ENCODE measurements at places on chromosomes 16 and 17.
A peak's percentile ranks its signal among the peaks of the same experiment; 100 is the strongest.

DNA sequence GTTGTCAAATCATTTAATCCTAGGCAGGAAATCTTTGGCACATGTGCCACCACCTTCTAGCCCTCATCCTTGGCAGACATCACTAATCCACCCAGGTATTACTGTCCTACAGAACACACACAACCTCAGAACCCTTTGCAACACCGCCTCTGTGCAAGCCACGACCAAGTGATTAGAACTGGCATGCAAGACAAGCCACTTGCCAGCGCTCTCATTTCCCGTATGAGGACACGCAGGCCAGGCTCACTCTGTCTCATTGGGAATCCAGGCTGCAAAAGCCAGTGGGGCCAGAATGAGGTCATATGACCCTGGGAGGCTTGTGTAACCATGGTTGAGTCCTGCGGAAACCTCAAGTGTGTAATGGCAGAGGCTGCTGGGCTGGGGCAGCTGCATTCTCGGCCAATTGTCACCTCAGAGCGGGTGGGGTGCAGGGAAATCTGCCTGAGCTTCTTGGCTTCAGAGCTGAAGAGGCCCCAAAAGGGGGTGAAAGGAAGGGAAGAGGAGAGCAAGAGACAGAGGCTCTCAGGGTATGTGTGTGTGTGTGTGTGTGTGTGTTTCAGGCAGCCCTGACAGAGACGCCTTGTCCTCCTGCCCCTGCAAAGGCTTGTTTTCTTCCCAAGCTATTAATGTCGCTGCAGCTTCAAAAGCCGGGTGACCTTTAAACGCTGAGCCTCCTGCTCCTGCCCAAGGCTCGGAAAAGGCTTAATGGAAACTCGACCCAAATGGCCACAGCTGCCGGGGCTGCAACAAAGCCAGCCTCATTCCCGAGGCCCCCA lies 43.2 kb upstream of the MRPS23 start:
- DNase-seq = peak; percentile 94

DNA sequence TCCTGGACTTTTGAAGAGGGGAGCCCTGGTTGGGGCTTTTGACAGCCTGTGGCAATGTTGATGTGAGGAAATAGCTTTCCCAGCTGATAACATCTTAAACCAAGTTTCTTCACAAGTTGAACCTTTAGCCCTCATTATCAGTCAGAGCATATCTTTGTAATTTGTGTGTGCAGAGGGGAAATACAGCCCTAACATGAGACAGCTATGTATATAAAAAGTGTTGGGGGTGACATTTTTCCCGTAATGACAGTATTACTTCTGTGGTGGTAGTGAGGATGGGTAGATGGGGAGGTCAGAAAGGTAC lies 221.1 kb downstream of the FTO start:
- DNase-seq = no peak

DNA sequence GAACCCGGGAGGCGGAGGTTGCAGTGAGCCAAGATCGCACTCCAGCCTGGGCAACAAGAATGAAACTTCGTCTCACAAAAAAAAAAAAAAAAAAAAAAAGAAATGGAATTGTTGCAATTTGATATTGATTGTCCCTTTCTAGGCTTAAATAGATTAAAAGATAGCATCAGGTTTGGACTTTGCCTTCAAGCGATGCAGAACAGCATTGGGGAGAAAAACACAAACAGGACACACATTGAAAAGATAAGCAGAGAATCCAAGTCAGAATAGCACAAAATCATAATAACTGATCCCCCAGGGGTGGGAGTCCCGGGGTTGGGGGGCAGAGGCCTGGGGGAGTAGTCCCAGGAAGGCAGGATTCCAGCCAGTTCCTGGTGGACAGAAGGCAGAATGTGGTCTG lies 3.9 kb upstream of the CREBBP start:
- no peak for DNase-seq

DNA sequence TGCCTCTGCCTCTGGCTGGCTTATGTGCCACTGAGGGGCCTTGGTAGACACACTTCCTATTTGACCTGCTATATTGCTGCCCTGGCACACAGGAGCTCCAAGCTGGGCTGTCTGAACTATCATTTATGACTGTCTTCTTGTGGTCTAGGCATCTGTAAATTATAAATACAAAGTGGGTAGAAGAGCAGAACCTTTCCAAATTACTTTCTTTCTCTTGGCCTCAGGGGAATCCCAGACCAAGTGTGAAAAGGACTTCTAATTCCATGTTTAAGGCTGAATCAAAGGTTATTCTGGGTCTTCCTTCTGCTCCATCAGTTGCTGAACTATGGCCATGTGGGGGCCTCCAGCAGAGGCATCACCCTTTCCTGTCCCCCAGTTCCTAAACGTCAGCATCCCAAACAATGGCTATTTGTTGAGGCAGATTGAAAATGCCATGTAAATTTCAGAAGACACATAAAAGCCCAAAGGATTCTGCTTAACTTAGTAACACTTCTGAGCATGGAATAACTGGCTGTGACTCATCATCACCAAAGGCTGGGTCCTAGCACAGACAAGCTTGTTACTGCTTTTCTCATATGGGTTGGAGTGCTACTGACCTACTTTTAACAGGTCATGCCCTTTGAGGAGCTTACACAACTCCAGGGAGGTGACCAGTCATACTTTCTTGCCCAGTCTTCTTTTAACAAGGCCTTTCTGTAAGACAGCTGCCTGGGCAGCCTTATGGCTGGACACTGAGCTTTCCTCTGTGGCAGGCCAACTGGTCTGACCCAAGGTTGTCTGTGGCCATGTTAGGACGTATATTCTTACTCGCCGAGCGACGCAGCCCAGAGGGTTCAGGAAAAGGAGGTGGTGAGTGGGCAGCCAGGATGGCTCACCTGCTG lies 154.8 kb downstream of the VPS53 start:
- DNase-seq = peak; percentile 52

DNA sequence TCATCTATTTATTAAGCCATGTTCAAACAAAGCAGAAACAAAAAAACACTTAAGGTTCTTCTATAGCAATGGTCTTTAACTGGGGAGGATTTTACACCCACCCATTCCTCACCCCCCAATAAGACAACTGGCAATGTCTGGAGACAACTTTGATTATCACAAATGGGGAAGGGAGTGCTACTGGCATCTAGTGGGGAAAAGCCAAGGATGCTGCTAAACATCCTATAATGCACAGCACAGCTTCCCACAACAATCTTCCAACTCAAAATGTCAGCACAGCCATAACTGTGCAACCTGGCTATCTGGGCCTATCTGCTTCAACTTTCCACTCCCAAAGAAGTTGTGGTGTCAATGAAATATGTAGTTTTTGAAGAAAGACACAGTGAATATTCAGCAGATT lies 1044.4 kb downstream of the CDH8 start:
- DNase-seq = no peak

- DNase-seq = no peak
Measured at GRCh38 chr16:8667492-8667891, 6.9 kb upstream of the ABAT start.

GRCh38 chr17:15930426-15930825 lies 14.5 kb upstream of the ADORA2B start:
- DNase-seq = no peak

- DNase-seq = no peak
Measured at GRCh38 chr17:21072745-21073197, 30.0 kb upstream of the USP22 start.

DNA sequence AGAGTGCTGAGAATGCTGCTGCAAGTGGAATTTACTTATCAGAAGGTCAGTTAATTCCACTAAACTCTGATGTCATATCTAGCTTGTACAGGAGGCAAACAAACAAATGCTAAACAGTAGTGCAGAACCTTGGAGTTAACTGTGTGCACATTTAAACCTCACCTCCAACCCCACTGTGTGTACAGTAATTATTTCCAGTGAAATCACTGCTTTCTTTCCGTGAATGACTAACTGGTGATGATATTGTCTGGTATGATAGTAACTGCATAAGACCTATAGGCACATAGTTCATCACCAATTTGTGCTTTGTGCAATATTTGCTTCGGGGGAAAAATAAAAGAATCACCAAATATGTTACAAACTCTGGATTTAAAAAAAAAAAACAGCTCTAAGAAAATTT lies 492.5 kb upstream of the HSBP1 start:
- DNase-seq = no peak

- no peak for DNase-seq
Measured at GRCh38 chr16:61148930-61149329, 887.3 kb downstream of the CDH8 start.

DNA sequence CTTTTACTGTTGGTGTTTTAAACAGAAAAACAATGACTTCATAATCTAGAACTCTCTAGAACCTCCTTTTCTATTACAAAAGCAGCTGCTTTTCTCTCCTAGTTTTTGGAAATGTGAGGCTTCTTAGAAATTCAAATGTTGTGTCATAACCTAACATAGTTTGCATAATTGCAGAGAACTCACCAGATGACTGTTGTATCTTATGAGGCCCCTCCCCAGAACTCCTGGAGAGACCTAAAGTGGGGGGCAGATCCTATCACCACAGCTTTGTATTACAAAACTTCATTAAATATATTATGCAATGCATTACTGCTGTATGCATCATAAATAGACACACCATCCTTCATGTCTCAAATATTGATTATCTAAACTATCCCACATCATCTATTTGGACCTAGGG lies 538.7 kb upstream of the HSBP1 start:
- DNase-seq = no peak

GRCh38 chr16:87818533-87819161 lies 50.7 kb downstream of the SLC7A5 start:
- DNase-seq = no peak

DNA sequence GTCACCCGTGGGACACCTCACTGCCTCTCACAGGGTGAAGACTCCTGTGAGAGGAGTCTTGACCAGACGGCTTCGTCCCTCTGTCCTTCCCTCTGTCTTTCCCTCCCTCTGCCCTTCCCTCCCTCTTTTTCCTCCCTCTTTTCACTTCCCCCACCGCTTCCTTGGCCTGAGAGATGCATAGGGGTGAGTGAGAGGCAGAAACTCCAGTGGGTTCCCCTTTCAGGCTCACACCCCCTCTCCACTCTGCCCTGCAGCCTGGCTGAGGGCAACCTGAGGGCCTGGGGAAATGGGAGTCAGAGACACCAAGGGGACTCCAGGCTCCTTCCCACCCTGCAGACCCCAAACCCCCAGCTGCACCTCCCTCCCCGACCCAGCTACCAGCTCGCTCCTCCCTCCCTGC lies 14.6 kb upstream of the KRT17 start:
- no peak for DNase-seq

DNA sequence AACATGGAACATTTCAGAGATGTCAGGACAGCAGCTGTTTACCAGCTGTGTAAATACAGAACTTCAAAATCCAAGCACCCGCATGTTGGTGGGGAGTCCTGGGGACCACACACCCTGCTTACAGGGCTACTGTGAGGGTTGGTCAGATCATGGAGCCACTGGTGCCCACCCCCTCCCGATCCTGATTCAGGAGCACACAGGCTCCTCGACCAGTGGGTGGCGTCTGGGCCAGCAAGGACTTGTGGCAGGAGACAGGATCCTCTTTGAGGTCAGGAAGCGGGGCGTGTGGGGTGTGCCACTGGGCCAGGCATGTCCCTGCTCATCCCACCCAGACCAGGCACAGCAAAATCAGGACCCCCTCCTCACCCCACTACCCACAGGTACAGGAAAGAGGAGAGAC lies 83.6 kb downstream of the SDK2 start:
- DNase-seq = no peak

- DNase-seq = peak; percentile 71
Measured at GRCh38 chr17:76240461-76241203, at the start of gene RNF157. RNF157 (minus strand) TSS chr17:76240493; CDS start chr17:76240240, 253 bp downstream.

GRCh38 chr17:29837531-29837930 lies 92.5 kb downstream of the SSH2 start:
- DNase-seq = no peak

GRCh38 chr17:17714261-17714866 lies 33.1 kb downstream of the RAI1 start:
- DNase-seq = no peak

GRCh38 chr16:80931801-80932707 lies 74.6 kb downstream of the CMC2 start:
- DNase-seq = peak; percentile 67

DNA sequence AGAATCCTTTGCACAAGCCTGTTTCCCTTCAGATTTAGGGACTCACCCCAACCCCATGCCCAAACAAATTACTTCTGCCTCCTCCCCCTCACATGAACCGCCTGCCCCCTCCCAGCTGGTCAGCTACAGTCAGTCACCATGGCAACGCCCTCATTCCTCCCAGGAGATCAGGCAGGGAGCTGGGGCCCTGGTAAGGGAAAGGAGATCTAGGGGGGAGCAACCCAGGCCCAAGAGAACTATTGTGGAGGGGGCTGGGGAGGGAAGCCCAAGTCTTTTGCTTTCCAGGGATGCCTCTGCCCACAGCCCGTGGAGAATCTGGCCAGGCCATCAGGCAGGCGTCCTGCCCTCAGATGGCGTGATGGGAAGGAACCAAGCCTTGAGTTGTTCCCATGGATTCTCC lies 2.8 kb downstream of the FAM171A2 start:
- no peak for DNase-seq

GRCh38 chr17:80263253-80264204 lies 2.9 kb downstream of the RNF213 start:
- DNase-seq = peak; percentile 94

- no peak for DNase-seq
Measured at GRCh38 chr16:66083171-66083570, 283.3 kb upstream of the CDH5 start.

GRCh38 chr17:933312-934073 lies 46.1 kb downstream of the NXN start:
- peak; percentile 90 for DNase-seq

- no peak for DNase-seq
Measured at GRCh38 chr17:37802712-37803416, 58.0 kb upstream of the HNF1B start.

- no peak for DNase-seq
Measured at GRCh38 chr17:16406742-16407674, 8.4 kb upstream of the TRPV2 start.

GRCh38 chr17:33290253-33290652 lies 2.8 kb downstream of the ASIC2 start:
- DNase-seq = no peak

- no peak for DNase-seq
Measured at GRCh38 chr17:51590071-51590656, 329.8 kb downstream of the UTP18 start.

- DNase-seq = no peak
Measured at GRCh38 chr17:29524692-29525091, 42.1 kb downstream of the ABHD15 start.

DNA sequence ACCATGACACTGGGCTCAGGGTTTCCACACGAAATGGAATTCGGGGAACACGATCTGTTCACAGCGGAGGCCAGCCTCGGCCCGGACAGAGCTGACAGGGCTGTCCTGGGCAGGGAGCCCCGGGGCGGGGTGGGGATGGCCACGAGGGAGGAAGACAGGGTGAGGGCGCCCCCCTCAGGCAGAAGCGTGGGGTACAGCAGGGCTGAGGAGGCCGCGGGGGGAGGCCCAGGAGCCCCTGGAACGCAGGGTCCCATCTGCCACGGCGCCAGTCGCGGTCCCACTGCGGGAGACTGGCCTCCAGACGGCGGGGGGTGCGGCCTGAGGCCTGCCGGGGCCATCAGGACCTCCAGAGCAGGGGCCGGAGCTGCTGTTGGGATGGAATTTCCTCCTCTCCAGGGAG lies 75.9 kb downstream of the LMF1 start:
- DNase-seq = no peak

Data from SJSA1 (cell line).